Bronchial epithelial cell (primary cell): ENCODE measurements at places on chromosomes 12 and 14.

DNA sequence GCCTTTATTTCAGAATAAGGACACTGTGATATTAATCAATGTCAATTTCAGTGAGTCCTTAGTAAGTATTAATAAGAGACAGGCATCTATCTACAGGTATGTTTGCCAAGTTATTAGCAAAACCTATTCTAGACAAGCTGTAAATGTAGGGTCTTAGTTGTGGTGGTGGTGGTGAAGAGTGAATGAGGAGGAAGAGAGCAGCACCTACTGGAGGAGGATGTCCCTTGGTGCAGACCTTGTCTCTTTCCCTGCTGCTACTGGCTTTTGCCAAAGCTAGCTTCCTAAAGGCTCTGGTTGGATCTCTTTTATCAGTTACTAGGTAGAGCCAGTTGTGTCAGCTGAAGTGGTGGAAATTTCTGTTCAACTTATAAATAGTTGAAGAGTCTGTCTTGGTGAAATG, 304.8 kb upstream of the ATP2B1 start:
- no peak for DNase-seq

DNA sequence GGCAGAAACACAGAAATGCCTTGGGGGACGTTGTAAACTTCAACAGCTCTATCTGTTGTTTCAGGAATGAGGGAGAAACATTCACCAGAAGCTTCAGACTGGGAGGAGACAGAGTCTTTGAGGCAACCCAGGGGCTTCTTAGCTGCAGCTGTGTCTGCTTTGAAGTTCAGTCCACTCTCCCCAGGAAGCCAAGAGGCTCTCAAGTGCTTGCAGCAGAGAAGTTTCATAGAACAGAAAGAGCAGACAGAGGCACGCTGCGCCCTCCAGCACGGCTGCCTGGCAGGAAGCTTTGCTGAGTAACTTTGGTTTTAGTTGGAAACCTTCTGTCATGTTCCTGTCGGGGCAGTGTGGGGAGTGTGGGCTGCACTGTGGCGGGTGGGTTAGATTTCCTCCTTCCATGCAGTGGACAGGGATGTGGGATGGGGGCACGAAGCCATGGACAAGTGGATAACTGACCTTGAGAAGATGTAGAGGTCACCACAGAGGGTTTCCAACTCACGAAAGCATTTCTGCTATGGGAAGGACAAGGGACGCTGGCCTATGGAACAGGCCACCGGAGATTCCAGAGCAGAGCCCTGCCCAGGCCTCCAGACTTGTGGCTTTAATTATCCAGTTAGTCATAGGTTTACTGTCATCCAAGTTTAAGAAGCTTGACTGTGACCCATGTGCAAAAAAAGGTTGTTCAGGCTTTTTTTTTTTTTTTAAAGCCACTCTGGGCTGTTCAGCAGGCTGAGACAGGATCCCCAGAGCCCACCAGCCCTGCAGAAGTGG, 107.7 kb downstream of the ARF6 start:
- peak; percentile 60 for DNase-seq

GRCh38 chr12:58301038-58301729, 359.8 kb downstream of the ATP23 start:
- no peak for DNase-seq

DNA sequence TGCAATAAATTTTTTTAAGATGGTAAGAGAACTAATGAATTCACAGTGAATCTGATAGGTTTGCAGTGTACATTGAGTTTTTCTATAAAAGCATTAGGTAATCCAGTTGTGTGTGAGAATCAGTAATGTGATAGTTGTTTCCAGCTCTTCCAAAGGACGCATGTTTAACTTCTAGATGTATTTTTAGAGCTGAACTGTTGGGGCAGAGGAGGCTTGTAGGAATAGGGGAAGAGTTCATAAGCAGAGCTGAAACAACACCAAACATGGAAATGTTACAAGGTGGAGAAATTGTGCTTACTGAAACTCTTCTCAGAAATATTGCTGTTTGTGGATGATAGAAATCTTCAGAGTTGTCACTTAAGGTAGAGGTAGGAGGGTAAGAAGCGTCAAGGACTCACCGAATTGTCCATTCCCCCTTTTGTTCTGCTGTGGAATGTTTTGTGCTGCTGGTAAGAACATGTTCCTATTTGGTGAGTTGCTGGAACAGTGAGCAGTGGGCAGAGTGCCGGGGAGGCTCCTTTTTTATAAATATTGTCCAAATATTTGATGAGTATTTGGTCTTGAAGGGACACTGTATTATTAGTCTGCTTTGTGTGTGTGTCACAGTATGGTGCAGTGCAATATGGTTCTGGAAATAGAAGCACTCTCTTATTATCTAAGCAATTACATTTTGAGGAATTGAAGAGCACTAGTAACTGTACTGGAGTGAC, 76.7 kb downstream of the ANO6 start:
- peak; percentile 25 for DNase-seq

DNA sequence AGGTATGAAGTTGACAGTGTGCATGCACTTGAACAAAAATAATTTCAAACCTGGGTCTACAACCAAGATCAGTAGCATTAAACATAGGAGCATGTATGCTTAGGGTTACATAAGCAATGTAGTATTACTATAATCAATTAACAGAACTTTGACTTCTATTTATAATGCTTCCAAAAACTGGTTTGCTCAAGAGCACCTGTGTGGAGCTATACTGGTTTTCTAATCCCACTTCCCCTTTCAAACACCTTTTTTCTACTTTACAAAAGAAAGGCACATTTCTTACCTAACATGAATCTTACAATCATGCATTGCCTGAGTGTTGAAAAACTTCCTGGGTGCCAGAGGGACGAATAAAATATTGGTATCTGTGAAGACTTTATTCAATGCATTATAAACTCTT, 72.7 kb downstream of the EFCAB11 start:
- no peak for DNase-seq

GRCh38 chr14:80636071-80636470, 305.5 kb downstream of the CEP128 start:
- DNase-seq: peak; percentile 16
